ENCODE measurements at places on chromosomes 1 and 21.
A peak's percentile ranks its signal among the peaks of the same experiment; 100 is the strongest.

DNA sequence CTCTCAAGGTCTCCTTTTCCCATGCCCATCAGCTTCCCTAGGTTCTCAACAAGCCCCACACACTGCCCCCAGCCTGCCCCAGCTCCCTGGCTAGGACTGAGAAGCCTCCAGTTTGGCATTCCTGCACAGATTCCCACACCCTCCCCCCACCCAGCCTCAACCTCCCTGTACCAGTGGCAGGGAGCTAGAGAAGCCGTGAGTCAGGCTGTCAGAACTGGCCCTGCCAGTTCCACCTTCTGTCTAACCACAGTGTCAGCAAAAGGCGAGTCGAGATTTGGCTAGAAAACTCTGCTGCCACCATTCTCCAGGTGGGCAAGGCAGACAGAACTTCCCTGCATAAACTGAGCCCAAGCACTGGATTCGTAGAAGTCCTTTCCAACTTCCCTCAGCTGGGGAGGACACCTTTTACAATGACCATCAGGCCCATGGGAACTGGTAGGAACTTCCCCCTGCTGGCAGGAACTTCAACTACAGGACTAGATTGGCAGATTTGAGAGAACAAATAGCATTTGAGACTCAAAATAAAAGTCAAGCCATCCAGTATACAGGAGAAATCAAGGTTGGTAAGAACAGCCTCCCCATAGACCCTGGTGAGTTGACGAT is 31.0 kb downstream of the TNNT2 start:
- peak; percentile 67 for DNase-seq

GRCh38 chr1:245388687-245389086 is 233.9 kb downstream of the KIF26B start:
- no peak for DNase-seq

DNA sequence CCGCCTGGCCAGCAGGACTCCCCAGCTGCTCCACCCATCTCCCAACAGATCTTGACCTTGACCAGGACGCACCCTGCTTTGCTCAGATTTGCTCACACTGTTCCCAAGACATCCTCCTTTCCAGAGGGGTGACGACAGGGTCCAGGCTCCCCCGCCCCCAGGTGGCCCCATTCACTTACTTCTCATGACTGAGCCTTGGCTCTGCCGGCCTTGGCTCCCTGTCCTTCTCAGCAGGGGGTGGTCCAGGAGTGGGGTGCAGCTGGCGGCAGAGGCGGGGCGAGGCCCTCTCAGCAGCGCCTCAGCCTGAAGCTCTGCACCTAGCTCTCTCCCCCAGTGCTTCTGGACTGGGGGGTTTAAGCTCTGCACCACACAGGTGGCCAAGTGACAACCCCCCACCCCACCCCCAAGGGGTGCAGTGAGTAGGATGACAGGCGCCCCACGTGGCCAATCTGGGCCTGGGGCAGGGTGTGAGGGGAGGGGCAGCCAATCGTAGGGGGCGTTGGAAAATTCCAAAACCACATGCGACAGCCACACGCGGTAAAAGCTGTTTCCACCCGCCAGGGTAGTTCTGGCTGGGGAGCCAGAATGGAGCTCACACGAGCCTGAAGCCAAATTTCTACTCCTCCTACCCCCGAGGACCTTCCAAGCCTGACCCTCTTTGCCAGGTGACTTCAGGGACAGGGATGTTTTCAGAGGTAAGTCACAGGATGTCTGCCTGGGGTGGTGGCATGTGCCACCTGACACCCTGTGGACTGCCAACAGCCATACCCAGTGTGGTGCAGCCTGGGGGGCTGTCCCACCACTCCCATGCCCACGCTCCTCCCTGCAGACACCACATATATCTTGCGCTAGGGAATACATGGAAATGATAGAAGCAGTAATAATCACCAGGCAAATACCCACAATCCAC is 5.6 kb downstream of the RORC start:
- DNase-seq, result no peak

- DNase-seq, result peak; percentile 91
These were observed 35.5 kb upstream of the PARP1 start for GRCh38 chr1:226443439-226443838.

- DNase-seq, result peak; percentile 70
These were observed 52.3 kb downstream of the PAPPA2 start for GRCh38 chr1:176515310-176515709.

DNA sequence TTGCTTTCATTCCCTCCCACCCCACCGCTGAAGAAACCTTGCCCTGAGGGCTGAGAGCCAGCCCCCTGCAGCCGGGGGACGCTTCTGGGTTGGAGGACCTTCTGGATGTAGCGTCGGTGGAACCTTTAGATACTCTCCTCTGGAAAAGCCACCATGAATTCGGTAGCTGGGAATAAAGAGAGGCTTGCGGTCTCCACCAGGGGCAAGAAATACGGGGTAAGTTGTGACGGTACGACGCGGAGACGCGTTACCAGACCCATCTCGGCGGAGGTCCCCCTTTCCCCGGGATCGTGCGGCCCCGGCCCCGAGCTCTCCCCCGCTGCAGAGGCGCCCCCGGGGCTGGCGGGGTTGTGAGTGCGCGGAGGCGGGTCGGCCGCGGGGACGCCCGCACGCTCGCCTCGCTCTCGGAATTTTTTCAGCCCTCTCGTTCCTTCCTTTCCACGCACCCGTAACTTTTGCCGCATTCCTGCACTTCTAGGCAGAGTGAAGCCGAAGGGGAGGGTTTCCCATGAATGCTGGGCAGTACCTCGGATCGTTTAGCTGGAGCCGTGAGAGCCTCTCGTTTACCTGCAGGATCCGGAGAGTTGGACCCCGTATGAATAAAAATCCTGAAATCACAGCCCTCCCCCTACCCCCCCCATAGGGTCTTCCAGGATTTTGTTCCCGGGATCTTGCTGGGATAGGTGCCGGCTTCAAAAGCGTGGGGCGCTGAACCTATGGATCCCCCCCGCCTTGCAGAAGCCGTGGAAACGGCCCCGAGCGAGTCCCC is 671 bp downstream of the KIF26B start:
- DNase-seq, result peak; percentile 47

GRCh38 chr1:77039739-77040138 is 172.5 kb downstream of the ST6GALNAC5 start:
- peak; percentile 98 for DNase-seq

GRCh38 chr21:38982096-38982495 is 176.4 kb downstream of the ETS2 start:
- DNase-seq, result peak; percentile 68

Measured in M059J (cell line).